ENCODE measurements at places on chromosomes 1 and 21.

- H3K4me3 ChIP-seq: no peak overlapping the region
- no peak overlapping the region for H3K27ac ChIP-seq
- DNase-seq: no peak
- peaks cover 2% of the 10 kb centered on the region for H3K36me3 ChIP-seq
- no peaks in the 10 kb centered on the region for H3K4me1 ChIP-seq
Observed at GRCh38 chr21:42298237-42298636, 17.0 kb downstream of the TFF3 start.

DNA sequence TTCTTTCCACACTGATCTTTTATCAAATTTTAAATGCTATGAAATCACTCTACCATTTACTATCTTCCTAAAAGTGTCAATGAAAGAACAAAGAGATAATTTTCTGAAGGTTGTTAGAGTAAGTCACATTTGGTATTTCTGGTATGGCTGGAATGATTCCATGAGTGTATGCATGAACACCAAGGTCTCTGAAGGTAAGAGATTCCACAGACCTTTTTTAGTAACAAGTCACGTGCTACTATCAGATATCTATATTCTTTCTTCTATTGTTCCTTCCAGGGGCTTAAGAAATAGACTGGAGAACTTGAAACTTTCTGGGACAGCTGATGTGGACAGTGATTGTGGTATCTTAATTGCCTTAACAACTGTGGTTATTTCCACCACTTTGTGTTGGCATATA lies 265.0 kb downstream of the SDCCAG8 start:
- no peak overlapping the region for H3K27ac ChIP-seq
- no peaks in the 10 kb centered on the region for H3K4me1 ChIP-seq
- no peaks in the 10 kb centered on the region for H3K27me3 ChIP-seq
- no peak for DNase-seq

- peaks cover 12% of the 10 kb centered on the region for H3K4me1 ChIP-seq
- H3K36me3 ChIP-seq: peaks cover 3% of the 10 kb centered on the region
- no peak overlapping the region for H3K4me3 ChIP-seq
- H3K27me3 ChIP-seq: peaks cover 15% of the 10 kb centered on the region
- H3K27ac ChIP-seq: peak overlapping the region; percentile 64
- no peak for DNase-seq
Observed at GRCh38 chr1:1421907-1422464, 910 bp upstream of the ANKRD65 start.

DNA sequence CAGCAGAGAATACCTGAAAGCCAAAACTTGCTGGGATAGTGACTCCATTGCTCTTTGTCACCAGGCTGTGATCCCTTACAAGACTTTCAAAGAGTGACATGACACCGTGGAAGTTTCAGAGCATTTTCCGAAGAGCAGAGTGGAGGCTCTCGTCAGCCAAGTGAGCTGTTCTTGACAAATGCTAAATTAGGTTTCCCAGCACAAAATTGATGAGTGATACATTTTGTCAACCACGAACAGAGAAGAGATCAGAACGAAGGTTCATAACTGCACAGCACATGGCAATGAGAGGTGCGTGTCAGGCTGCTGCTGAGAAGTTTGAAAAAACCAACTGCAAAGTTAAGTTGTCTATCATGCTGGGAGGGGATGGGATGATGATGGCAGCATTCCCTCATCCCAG lies 184.4 kb upstream of the C1orf174 start:
- peaks cover 18% of the 10 kb centered on the region for H3K4me1 ChIP-seq
- DNase-seq: no peak
- H3K4me3 ChIP-seq: no peak overlapping the region
- peaks cover 38% of the 10 kb centered on the region for H3K27me3 ChIP-seq
- H3K27ac ChIP-seq: no peak overlapping the region

DNA sequence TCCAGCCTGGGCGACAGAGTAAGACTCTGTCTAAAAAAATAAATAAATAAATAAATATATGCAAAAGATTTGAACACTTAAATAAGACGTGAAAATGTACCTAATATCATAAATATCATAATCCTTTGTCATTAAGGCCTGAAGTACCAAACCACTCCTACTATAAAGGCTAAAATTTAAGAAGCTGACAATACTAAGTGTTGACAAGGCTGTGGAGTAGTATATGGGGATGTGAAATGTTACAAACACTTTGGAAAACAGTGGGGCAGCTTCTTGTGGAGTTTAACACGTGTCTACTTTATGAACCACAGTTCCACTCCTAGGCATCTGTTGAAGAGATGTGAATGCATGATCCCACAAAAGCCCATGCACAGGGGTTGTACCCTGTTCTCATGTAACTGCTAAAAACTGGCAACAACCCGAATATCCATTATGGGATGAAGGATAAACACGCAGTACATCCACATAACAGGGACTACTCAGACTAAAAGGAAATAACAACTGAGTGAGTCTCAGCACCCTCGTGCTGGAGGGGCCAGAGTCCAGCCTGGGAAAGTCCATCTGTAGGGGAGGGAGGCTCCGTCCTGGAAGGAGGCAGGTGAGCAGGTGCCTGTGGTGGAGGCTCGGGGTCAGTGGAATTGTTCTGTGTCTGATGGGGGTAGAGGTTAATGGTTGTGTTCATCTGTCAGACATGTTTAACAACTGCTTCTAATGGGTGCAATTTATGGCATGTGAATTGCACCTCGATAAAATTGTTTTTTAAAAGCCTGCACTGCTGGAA lies 6.7 kb upstream of the SLC19A1 start:
- peaks cover 24% of the 10 kb centered on the region for H3K27me3 ChIP-seq
- no peak for DNase-seq
- H3K27ac ChIP-seq: peak overlapping the region; percentile 80
- H3K36me3 ChIP-seq: no peaks in the 10 kb centered on the region
- no peak overlapping the region for H3K4me3 ChIP-seq
- peaks cover 13% of the 10 kb centered on the region for H3K4me1 ChIP-seq

- DNase-seq: no peak
- H3K36me3 ChIP-seq: no peaks in the 10 kb centered on the region
- H3K4me1 ChIP-seq: peaks cover 20% of the 10 kb centered on the region
- no peak overlapping the region for H3K4me3 ChIP-seq
- no peak overlapping the region for H3K27ac ChIP-seq
- H3K27me3 ChIP-seq: peaks cover 55% of the 10 kb centered on the region
Observed at GRCh38 chr1:203361945-203362719, 11.2 kb upstream of the FMOD start.

GRCh38 chr1:88731475-88732269 lies 47.6 kb downstream of the PKN2 start:
- H3K27ac ChIP-seq: peak overlapping the region; percentile 78
- H3K4me3 ChIP-seq: no peak overlapping the region
- no peaks in the 10 kb centered on the region for H3K27me3 ChIP-seq
- peaks cover 10% of the 10 kb centered on the region for H3K4me1 ChIP-seq
- no peak for DNase-seq
- H3K36me3 ChIP-seq: peaks cover 31% of the 10 kb centered on the region

GRCh38 chr1:85692730-85693314 lies 15.4 kb downstream of the ZNHIT6 start:
- peaks cover 7% of the 10 kb centered on the region for H3K36me3 ChIP-seq
- DNase-seq: no peak
- H3K4me3 ChIP-seq: no peak overlapping the region
- H3K27ac ChIP-seq: peak overlapping the region; percentile 57
- no peaks in the 10 kb centered on the region for H3K27me3 ChIP-seq

DNA sequence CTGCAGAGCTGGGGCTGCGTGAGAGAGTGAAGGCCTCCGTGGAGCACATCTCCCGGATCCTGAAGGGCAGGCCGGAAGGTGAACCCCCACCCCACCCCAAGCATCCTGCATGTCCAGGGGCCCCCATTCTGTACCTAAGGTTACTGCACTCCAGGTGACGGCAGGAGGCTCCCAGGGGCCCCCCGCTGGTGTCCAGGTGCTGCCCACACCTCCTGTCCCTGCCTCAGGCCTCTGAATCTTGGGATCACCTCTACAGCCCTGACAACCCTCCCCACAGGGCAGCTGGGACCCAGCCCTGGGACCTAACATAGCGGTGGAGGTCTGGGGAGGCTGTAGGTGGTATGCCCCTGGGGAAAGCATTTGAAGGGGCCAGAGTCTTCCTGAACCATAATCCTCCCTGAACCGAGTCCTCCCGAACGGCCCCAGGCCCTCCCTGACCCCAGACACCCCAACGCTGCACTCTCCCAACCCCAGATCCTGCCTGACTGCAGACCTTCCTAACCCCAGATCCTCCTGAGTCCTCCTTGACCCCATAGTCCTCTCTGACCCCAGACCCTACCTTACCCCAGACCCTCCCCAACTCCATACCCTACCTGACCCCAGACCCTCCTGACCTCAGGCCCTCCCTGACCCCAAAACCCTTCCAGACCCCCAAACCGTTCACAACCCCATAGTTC lies 33.5 kb downstream of the TRIM11 start:
- DNase-seq: no peak
- peaks cover 11% of the 10 kb centered on the region for H3K4me1 ChIP-seq
- no peaks in the 10 kb centered on the region for H3K27me3 ChIP-seq
- no peaks in the 10 kb centered on the region for H3K36me3 ChIP-seq
- H3K27ac ChIP-seq: no peak overlapping the region
- no peak overlapping the region for H3K4me3 ChIP-seq

GRCh38 chr1:93581917-93582850 lies 99.5 kb downstream of the BCAR3 start:
- no peak overlapping the region for H3K4me3 ChIP-seq
- no peaks in the 10 kb centered on the region for H3K36me3 ChIP-seq
- peak overlapping the region; percentile 71 for H3K27ac ChIP-seq
- H3K27me3 ChIP-seq: no peaks in the 10 kb centered on the region

- no peak overlapping the region for H3K4me3 ChIP-seq
- no peaks in the 10 kb centered on the region for H3K36me3 ChIP-seq
- peaks cover 10% of the 10 kb centered on the region for H3K4me1 ChIP-seq
- H3K27me3 ChIP-seq: peaks cover 18% of the 10 kb centered on the region
- no peak overlapping the region for H3K27ac ChIP-seq
Observed at GRCh38 chr1:156172696-156173470, 19.5 kb downstream of the SEMA4A start.

DNA sequence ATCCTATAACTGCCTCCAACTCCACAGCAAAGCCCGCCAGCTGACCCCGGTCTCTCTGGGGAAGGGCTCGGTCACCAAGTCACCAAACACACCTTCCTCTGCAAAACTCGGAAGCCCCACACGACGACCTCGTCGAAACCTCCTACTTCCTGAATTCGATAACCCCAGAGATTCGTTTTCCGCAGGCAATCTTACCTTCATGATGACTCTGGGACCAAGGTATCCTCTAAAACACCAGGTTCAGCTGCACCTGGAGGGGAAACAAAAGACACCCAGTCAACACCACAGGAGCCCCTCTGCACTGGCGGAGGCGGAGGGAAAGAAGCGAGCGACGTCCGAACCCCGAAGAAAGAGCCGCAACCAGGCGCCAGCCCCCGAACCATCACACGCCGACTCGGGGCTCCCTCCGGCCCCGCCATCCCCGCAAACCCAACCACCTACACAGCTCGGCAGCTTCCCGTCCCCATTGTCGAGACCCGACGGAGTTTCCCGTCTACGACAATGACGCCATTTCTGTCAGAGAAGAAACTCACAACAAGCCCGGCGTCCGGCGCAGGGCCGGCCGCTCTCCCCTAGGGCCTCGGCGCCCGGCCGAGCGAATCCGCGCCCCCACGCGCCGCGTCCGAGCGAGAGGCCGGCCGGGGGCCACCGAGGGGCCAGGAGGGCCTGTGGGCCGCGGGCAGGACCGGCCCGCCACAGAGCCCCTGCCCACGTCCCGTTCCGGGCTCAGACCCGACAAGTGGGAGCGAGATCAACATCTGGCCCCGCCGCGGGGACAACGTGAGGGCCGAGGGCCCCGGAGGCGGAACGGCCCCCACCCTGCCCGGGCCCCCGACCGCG lies 1.0 kb downstream of the ARID4B start:
- peaks cover 7% of the 10 kb centered on the region for H3K36me3 ChIP-seq
- peak; percentile 17 for DNase-seq
- no peaks in the 10 kb centered on the region for H3K27me3 ChIP-seq
- peak overlapping the region; percentile 98 for H3K27ac ChIP-seq

DNA sequence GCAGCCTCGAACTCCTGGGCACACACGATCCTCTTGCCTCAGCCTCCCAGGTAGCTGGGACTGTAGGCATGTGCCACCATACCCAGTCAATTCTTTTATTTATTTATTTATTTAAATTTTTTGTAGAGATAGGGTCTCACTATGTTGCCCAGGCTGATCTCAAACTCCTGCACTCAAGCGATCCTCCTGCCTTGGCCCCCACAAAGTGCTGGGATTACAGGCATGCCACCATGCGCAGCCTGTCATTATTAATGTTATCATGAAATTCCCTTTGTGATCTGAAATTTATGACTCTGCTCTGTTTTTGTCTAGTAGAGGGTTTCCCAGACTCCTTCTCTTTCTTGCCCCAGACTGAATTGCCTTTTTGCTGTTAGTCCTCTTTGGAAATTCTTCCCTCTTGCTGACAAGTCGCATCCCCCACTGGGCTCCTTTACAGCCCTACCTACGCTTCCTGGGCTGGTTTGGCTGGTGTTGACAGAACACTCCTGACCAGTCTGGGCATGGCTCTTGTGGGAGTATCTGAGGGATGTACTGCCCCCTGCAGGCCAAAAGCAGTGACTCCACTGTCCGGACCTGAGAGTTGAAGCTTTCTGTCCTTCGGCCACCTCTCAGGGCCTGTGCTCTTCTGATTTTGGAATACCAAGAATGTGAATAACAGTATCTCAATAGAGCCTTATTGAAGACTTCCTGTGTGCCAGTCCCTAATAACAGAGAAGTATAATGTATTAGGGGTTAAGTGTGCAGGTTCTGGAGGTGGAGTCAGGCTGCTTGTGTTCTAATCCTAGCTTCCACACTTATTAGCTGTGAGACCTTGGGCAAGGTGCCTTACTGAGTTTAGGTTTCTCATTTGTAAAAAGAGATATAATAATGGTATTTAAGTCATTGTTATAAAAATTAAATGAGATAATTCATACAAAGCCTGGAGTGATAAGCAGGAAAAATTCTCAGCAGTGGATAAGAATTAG lies 28.2 kb downstream of the TCEANC2 start:
- H3K4me1 ChIP-seq: peaks cover 8% of the 10 kb centered on the region
- H3K36me3 ChIP-seq: no peaks in the 10 kb centered on the region
- no peak overlapping the region for H3K27ac ChIP-seq
- no peaks in the 10 kb centered on the region for H3K27me3 ChIP-seq
- DNase-seq: peak; percentile 64

DNA sequence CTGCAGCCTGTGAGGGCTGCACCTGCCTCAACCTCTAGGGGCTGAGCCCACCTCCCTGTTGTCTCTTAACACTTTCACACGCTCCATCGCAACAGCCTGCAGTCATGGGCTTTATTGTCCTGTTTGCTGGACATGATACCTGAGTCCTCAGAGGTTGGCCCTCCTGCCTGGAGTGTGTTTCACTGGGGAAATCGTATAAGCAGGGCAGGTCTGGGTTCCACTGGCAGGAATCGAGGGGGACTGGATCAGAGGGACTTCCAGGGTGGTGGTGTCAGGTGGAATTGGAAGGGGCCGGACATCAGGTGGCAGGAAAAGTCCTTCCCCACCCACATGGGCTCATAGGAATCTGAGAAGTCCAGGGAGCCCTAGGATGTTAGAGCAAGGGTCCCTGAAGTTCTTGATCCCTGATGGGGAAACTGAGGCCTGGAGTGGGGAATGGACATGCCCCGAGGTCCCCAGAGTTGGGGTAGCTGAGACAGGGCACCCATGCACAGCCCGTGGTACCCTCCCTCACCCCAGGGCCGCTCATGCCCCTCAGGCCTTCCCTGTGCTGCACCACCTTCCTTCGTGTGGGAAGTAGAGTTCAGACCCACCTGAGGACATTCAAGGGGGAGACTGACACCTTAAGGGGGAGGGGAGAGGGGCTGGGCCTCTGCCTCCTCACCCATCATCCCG lies 66.6 kb downstream of the PIK3CD start:
- peak overlapping the region; percentile 11 for H3K27ac ChIP-seq
- H3K27me3 ChIP-seq: no peaks in the 10 kb centered on the region
- peaks cover 2% of the 10 kb centered on the region for H3K36me3 ChIP-seq
- no peak for DNase-seq
